ENCODE measurements at places on chromosomes 5 and 9.
A peak's percentile ranks its signal among the peaks of the same experiment; 100 is the strongest.

DNA sequence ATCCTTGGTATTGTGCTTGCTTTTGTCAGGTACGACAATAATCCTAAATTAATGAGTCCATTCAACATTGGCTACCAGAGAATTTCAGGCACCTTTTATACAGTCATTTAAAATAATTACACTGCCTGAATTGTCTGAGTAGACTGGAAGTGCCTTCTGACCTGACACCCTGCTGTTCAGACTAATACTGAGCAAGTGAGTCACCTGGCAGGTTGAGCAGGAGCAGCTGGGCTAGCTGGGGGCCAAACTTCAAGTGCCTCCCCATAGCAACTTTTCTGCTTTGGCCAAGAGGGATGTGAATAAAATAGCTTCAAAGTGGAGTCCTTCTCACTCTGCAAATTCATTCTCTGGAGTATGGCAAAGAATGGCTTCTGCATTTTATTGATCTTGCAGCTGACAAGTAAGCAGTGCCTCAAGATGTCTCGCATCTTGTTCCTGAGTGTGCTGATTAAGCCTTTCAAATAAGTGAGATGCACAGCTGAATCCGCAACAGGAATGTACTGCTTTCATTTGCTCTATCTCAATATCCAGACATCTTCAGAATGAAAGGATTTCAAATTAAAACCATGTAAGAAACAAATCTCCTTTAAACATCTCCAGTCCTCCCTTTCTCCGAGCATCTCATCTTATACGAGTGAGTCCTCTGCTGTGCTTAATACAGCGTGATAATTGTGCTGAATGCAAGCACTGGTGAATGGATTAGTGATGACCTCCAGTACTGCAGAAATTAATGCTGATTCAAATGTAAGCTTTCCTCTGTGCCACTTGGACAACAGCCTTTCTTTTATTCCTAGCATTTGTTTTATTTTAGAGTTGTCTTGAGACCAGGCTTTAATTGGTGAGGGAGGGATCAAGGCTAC is 271.2 kb downstream of the EDIL3 start:
- DNase-seq: no peak

- DNase-seq: no peak
Observed at GRCh38 chr5:106545325-106545724, 1125.4 kb downstream of the EFNA5 start.

DNA sequence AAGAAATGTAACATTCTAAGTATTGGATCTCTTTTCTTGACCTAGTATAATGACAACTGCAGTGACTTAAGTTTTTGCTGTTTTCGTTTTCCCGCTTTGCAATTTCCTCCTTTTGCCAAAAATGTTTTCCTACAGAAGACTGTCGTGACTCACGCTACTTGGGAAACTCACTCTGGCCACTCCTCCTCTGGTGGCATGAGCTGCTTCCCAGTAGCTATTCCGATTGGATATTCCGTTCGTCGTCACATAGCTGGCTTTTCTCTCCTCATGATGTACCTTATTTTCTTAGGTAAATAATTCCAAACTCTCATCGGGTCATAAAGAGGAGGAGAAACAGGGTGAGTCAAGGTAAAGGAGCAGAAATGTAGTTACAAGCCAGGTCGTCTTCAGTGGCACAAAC is 64.9 kb downstream of the GOLPH3 start:
- no peak for DNase-seq

GRCh38 chr9:97980918-97981845 is 2.0 kb upstream of the ANP32B start:
- no peak for DNase-seq

GRCh38 chr9:122223435-122223834 is 5.3 kb downstream of the LHX6 start:
- DNase-seq: no peak

GRCh38 chr9:108543251-108543778 is 312.5 kb downstream of the ACTL7B start:
- DNase-seq: no peak

GRCh38 chr5:148719605-148720004 is 65.3 kb upstream of the HTR4 start:
- no peak for DNase-seq

GRCh38 chr9:38318759-38319495 is 73.6 kb upstream of the ALDH1B1 start:
- peak; percentile 71 for DNase-seq

GRCh38 chr5:178330791-178331404 is 98.3 kb upstream of the PHYKPL start:
- DNase-seq: no peak

DNA sequence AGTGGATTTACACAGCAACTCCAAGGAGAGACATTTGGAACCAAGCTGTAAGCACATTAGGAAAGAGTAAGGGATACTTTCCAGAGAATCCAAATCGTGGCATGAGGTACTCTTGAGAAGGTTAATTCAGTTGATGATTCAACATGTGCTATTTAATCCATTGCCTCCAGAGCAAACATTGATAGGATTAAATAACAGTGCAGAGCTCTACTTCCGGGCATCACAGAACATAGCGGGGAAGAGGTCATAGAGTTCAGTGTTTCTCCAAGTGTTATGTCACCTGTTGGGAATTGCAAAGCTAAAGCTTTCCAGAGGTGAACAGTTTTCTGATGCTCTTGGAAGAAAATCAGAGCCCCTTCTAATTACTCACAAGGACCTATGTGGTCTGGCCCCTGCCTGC is 127.5 kb downstream of the PPP2R2B start:
- no peak for DNase-seq

DNA sequence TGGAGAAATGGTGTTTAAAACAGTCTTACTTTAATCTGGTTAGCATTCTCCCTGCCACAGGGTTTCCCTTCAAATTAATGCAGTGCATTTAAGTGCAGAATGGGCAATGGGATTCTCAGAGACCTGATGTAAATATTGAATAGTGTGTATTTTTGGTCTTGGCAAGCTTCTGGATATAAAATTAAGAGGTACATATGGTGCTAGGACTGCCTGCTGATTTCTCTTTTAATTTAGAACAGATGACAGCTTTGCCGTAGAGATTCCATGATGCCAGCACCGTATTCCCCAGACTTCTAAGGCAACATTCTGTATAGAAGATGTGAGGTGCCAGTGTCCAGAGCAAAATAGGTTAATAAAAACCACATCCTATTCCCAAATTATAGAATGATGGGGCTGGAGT is 1.9 kb downstream of the MTAP start:
- no peak for DNase-seq

DNA sequence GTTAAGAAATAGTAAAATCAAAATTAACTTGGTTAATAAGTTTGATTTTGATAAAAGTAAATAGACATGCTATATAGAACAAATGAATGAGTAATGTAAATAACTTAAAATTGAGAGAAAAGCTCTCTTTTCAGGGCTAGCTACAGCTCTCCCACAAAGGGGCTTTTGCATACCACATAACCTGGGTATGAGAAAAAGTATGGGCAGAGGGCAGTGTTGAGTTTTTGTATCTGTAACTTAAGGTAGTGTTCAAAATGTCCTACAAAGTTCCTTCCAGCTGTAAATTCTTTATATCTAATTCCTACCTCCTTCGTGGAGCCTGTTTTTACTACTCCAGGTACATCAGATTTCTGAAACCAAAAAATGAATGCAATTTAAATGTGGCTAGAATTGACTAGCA is 18.9 kb upstream of the TTC33 start:
- no peak for DNase-seq

DNA sequence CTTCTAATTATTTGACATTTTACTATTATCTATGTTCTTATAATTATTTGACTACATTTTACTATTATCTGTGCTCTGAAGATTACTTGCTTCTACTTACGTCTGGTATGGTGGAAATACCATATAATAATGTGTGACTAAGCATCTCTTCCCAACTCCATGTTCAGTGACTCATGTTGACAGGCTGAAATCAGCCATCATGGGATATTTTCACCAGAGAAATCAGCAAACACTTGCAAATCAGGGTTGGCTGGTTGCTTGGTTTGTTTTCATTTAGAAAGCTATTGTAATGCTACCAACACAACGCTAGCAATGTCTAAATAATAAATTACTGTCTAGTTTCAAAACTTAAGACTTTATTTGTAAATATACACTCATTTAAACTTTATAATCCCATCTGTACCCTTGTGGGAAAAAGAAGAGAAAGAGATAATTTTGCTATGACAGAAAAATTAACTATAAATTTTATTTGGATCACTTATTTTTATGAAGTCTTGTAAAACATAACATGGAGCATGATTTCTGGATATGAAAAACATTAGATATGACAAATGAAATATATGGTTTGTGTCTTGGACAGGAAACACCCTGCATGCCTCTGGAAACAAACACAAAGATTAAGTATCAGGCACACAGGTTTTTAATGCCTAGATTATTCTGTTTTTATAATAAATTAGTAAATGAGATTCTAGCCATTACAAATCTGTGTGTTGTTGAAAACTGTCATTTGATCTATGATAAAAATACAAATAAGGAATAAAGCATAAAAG is 337.6 kb downstream of the BNC2 start:
- peak; percentile 50 for DNase-seq

- no peak for DNase-seq
Observed at GRCh38 chr9:86672966-86673365, 274.3 kb downstream of the GAS1 start.

DNA sequence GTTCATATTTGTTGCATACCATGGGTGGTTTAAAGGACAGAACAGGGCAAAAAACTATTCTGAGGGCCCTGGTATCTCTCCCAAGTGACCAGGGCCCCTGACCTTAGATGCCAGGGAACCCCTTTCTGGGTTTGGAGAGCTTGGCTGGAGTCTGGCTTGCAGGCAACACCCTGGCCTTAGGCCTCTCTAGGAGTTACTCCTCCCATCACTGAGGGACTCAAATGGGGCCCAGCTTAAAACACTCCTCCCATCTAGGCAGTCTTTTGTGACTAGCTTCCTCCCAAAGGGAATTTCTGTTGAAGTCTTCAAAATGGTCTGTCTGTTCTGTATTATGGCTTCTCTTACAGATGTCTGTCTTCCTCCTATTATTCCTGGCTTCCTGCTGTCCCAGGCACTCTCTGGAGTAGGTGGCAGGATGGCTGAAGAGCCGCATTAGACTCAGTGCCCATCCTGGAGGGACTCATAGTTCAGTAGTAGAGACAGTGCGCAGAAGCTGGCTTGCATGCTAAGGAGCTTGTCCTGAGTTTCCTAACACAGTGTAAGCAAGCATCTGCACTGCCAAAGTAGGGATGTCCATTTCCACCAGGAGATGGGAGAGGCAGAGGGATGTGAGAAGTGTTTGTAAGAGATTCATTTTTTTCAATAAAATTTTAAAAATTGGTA is 10.0 kb downstream of the COL15A1 start:
- DNase-seq: no peak

GRCh38 chr5:98111686-98112085 is 661.8 kb upstream of the RGMB start:
- DNase-seq: no peak

DNA sequence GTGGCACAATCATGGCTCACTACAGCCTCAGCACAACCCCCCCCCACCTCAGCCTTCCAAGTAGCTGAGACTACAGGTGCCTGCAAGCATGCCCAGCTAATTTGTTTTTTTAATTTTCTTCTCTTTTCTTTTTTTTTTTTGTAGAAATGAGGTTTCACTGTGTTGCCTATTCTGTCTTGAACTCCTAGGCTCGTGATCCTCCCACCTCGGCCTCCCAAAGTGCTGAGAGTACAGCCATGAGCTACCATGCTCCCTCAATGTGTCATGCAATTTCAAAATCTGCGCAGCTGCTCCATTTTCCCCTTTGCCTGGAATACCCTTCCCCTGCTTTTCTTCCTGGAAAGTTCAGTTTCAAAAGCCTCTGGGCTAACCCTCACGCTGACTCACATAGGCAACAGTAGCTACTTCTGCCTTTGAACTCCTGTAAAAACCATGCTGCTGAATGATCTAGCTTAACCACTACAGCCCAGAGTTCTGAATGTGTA is 71.0 kb upstream of the IL7R start:
- no peak for DNase-seq
